ENCODE measurements at places on chromosomes 4 and X.

DNA sequence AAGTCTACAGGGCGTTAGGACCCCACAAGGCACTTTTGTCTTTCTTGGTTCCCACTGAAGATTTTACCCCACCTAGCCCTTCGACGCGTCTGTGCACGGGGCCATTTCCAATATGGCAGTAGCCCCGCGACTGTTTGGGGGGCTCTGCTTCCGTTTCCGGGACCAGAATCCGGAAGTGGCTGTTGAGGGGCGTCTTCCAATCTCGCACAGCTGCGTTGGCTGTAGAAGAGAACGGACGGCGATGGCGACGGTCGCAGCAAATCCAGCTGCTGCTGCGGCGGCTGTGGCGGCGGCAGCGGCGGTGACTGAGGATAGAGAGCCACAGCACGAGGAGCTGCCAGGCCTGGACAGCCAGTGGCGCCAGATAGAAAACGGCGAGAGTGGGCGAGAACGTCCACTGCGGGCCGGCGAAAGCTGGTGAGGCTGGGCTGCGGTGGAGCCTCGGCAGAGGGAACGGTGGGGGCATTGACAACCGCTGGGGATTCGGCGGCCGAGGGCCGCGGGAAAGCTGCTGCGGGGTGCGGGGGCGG lies at the start of gene USP11:
TSS of gene USP11 (plus strand) at position 207 of the 530 bp plus-strand sequence. CDS start at position 242, 35 bp downstream.
- DNase-seq: peak; percentile 31

GRCh38 chr4:105154576-105154975 lies 7.9 kb downstream of the TET2 start:
- DNase-seq: no peak

DNA sequence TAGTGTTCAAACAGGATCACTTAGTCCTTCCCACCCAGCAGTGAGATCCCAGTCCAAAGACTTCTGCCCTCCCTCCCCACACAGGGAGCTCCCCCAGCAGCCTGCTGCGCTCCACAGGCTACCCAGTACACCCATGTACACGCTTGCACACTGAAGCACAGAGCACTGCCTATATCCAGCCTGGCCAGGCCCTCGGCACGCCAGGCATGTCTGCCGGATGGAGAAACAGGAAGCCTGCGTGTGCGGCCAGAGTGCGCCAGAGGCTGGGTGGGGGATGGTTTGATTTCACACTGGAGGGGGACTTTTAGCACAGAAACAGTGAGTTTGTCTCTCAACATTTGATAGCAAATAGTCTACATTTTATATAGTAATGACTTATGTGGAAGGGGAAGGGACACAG lies 833.5 kb upstream of the IGFBP7 start:
- no peak for DNase-seq

GRCh38 chr4:59704616-59705015 lies 1495.5 kb upstream of the ADGRL3 start:
- DNase-seq: no peak

DNA sequence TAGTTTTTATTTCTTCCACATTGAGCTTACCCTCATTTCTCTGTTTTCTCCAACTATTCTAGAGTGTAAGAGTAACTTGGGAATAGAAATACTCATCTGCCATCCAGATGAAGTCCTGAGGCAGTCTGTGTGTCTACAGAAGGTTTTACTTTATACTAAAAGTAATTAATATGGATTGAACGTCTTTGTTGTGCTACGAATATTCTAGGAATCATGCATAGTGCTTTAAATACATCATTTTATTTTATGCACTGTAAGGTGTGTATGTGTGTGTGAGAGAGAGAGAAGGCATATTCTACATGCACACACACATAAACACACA lies 305.7 kb downstream of the INPP4B start:
- DNase-seq: no peak

GRCh38 chr4:156188596-156188995 lies 234.9 kb upstream of the CTSO start:
- no peak for DNase-seq

- DNase-seq: no peak
These were observed 529.6 kb upstream of the IGFBP7 start for GRCh38 chr4:57639561-57640382.

DNA sequence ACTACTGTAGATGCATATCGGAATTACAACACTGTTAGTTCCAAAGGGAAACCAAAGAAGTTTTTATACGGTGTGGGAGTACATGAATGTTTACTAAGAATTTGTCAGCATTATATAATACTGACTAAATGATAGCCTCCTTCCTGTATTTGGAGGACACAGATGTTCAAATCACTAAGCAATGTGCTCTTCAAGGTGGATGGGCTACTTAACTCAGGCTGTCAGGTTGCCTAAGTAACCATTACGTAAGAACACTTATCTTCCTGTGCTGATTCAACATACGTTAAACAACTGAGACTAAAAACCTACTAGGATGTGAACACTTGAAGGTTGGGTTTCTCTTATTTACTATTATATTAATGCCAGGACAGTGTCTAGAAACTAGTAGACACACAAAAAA lies 81.9 kb upstream of the HPGD start:
- DNase-seq: peak; percentile 28

DNA sequence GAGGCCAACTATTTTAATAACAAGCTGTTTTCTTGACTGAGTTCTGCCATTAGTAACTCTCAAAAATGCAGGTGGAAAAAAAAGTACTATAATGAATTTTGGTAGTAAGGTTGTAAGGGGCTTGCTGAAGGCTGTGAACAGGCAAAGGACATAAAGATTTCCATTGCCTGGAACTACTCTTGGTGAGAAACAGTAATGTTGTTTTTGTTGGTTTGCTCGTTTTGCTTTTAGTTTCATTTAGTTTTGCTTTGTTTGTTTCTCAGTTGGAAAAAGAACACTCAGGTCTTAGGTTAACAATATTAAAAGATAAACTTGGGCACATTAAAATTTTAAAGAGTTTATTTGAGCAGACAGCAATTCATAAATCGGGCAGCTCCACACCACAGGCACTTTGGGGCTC lies 824.5 kb upstream of the HTR2C start:
- DNase-seq: no peak

DNA sequence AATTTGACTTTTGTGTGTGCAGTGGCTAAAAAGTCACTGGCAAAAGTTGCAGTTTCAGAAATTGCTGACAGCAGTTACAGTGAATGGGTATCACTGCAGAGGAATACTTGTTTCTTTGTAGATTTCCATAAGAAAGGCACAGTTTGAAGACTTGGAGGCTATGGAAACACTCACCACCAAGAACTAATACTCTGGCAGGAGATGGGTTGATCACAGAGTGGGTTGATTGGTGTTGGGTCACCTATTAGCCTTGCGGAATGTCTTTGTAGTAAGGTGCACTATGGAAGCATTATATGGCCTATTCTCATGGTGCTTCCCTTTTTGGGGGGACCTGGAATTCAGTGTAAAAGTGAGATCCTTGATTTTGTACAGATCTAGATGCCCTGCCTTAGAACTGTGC lies 502.8 kb downstream of the CFAP47 start:
- no peak for DNase-seq

GRCh38 chrX:37332987-37333658 lies 16.0 kb upstream of the PRRG1 start:
- no peak for DNase-seq
